ENCODE measurements at places on chromosomes 11 and 22.

GRCh38 chr22:50699001-50699755, 26.6 kb downstream of the SHANK3 start:
- no peak for DNase-seq

GRCh38 chr11:679271-680207, 15.5 kb downstream of the DEAF1 start:
- no peak for DNase-seq

GRCh38 chr11:45321031-45321595, 35.0 kb upstream of the SYT13 start:
- no peak for DNase-seq

GRCh38 chr11:73971175-73971719, 11.4 kb downstream of the UCP2 start:
- DNase-seq: no peak

GRCh38 chr11:94504689-94505293, 7.5 kb upstream of the C11orf97 start:
- DNase-seq: no peak

DNA sequence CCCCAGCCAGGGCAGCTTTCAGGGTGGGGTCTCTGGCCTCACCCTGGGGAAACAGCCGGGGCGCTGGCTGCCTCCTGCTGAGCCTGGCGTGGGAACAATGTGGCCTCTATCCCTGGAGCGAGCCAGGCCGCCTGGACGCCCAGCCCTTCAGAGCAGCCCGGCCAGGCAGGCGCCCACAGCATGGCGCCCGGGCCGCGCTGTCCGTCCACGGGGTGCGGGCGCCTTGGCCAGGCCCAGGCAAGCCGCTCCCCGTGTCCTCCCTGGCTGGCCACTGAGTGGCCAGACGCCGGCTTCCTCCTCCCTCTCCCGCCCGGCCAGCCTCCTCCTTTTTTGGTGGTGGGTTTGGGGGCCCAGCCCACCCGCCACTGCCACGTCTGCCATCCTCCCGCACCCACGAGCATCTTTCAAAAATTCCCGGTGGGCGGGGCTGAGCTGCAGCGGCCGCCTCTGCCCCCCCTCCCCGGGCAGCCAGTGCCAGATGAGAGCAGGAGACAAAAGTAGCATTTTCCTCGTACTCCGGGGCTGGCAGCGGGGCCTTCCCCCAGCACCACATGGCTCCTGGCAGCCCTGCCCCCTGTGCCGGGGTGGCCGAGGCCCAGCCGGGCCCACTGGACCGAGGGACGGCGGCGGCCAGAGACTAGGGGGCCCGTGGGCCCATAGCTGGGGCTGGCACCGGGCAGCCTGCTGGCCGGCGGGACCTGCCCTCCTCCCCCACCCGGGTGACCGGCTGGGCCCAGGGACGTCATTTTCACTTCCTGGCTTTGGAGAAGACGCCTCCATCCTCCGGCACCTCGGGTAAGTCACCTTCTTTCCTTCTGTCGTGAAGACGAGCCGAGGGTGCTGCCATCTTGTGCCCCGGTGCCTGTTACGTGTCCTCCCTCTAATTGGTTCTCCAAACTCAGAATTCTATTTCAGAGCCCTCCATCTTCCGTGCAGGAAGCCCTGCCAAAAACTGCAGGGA, 70.2 kb upstream of the PPARA start:
- peak; percentile 75 for DNase-seq

DNA sequence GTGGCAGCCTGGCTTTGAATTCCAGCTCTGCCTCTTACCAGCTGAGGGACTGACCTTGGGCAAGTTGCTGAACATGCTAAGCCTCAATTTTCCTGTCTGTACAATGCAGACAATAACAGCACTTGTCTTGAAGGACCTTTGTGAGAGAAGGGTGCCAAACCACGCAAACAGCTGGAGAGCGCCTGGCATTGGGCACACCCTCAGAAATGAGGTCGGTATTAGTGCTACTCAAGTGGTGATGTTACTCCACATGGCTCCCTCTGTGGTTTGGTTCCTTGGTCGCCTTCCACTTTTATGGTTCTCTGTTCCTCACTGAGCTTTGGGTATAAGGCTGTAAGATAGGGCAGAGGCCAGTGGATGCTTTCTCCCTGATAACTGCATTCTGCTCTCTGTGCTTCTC, 8.2 kb downstream of the UBASH3B start:
- DNase-seq: no peak

Data from T1000 (cell line).